ENCODE measurements at places on chromosomes 11 and 22. TPM values are rescaled to one million over a fixed set of nuclear protein-coding genes. Genes with fewer than 3 reads are reported as not detected.

Gene SLN
- total RNA-seq: not detected

Gene UBQLN3
- total RNA-seq: not detected

Gene KCNC1
- total RNA-seq: not detected

Gene CCDC89
- not detected for total RNA-seq

Gene BBS1
- total RNA-seq: 41.3 TPM

Gene MS4A4E
- not detected for total RNA-seq

Gene B4GALNT4
- total RNA-seq: 92.6 TPM

Gene OOSP3
- total RNA-seq: not detected

Gene PPP6R3
- total RNA-seq: 220 TPM

Gene OLFML1
- not detected for total RNA-seq

Gene STX5
- total RNA-seq: 15.0 TPM

Gene ALG9
- 20.2 TPM for total RNA-seq

Gene DEPDC5
- 19.7 TPM for total RNA-seq

Gene AGBL2
- 5.6 TPM for total RNA-seq

Gene CELSR1
- total RNA-seq: 20.4 TPM

Gene GDPD4
- not detected for total RNA-seq

Gene PATE4
- total RNA-seq: not detected

Gene MMP27
- not detected for total RNA-seq

Gene NXPE2
- 0.12 TPM for total RNA-seq

Gene POU2AF3
- total RNA-seq: 5.2 TPM

Gene TRIM29
- total RNA-seq: 0.28 TPM

Gene TSSK2
- total RNA-seq: not detected

Gene TRIM48
- total RNA-seq: not detected

Gene ESAM
- total RNA-seq: not detected

Gene RFPL2
- total RNA-seq: not detected

Gene MRGPRG
- not detected for total RNA-seq

Gene SSTR3
- total RNA-seq: 0.66 TPM

Gene SLC22A6
- total RNA-seq: not detected

Gene CECR2
- 106 TPM for total RNA-seq

Gene MAPK8IP1
- 34.1 TPM for total RNA-seq

Gene ASRGL1
- total RNA-seq: 38.4 TPM

Gene EIF3F
- 555 TPM for total RNA-seq

Gene NUDT22
- total RNA-seq: 67.0 TPM

Gene HORMAD2
- not detected for total RNA-seq

Gene LMNTD2
- 1.3 TPM for total RNA-seq

Gene GNAZ
- 11.1 TPM for total RNA-seq

Gene ANO5
- 8.3 TPM for total RNA-seq

Gene EPS8L2
- 34.1 TPM for total RNA-seq

Gene ZNF214
- 4.3 TPM for total RNA-seq

Gene GLYAT
- 0.10 TPM for total RNA-seq

Gene FGF19
- total RNA-seq: 27.4 TPM

Gene FAM227A
- total RNA-seq: 11.0 TPM

Data from GM23338 (cell line).